ENCODE measurements at places on chromosomes 5 and 9. TPM values are rescaled to one million over a fixed set of nuclear protein-coding genes. Genes with fewer than 3 reads are reported as not detected.

- H3K36me3 ChIP-seq, result no peaks in the 10 kb centered on the region
- H3K27me3 ChIP-seq, result no peaks in the 10 kb centered on the region
- DNase-seq, result no peak
- H3K4me3 ChIP-seq, result no peak overlapping the region
- no peak overlapping the region for H3K27ac ChIP-seq
Observed at GRCh38 chr9:135328485-135329417, 150.8 kb upstream of the PPP1R26 start.

The SLC4A9 gene
- not detected for total RNA-seq

The C9 gene
- not detected for total RNA-seq

GRCh38 chr9:74589576-74589975 lies 92.4 kb downstream of the RORB start:
- no peak for DNase-seq
- H3K4me3 ChIP-seq, result no peak overlapping the region
- no peaks in the 10 kb centered on the region for H3K27me3 ChIP-seq
- no peak overlapping the region for H3K27ac ChIP-seq
- H3K36me3 ChIP-seq, result no peaks in the 10 kb centered on the region

DNA sequence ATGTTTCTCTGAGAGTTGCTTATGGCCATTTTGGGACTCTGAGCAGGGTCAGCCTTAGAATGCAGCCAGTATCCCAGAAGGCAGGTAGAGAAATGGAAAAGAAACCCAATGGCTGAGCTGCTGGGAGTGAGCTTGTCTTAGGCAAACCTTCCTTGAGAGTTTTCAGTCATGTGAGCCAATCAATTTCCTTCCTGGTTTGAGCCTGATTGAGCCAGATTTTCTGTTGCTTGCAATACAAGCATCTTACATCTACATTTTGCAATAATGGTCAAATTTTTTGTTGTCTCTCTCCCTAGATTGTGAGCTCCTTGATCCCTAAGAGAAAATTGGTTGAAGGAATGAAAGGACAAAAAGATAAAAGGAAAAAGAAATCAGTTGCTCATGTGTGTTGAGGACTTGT lies 155.3 kb downstream of the SNX18 start:
- no peak overlapping the region for H3K27ac ChIP-seq
- H3K4me1 ChIP-seq, result peaks cover 59% of the 10 kb centered on the region
- H3K36me3 ChIP-seq, result no peaks in the 10 kb centered on the region
- no peaks in the 10 kb centered on the region for H3K27me3 ChIP-seq

DNA sequence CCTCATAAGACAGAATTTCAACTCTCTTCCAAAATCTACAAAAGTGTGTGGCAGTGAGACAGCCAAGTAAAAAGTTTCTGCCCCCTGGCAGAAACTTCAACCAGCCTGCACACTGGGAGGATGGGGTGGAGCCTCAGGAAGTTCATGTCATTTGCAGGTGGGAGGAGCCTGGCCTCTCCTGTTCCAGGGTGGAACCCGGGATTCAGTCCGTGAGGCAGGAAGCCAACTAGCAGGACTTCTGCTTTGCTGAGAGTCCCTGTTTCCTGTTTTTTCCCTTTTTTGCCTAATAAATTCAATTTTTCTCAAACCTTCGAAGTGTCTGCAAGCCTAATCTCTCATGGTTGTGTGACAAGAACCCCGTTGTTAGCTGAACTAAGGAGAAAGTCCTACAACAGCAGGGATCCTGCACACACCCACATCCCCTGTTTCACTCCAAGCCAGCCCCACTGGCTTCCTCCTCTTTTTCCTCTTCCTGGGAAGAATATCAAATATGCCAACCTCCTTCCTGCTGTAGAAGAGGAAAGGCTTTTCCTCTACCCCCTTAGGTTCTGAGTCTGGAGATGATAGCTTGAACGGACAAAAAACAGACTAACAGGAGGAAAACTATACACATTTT lies 69.3 kb downstream of the ALDH7A1 start:
- H3K4me1 ChIP-seq, result peaks cover 38% of the 10 kb centered on the region
- no peaks in the 10 kb centered on the region for H3K27me3 ChIP-seq
- H3K4me3 ChIP-seq, result peak overlapping the region; percentile 47
- peak overlapping the region; percentile 82 for H3K27ac ChIP-seq
- peak; percentile 26 for DNase-seq
- H3K36me3 ChIP-seq, result no peaks in the 10 kb centered on the region

GRCh38 chr5:117182104-117182503 lies 607.5 kb upstream of the SEMA6A start:
- H3K36me3 ChIP-seq, result no peaks in the 10 kb centered on the region
- H3K4me1 ChIP-seq, result no peaks in the 10 kb centered on the region
- H3K27me3 ChIP-seq, result no peaks in the 10 kb centered on the region
- no peak for DNase-seq
- H3K27ac ChIP-seq, result no peak overlapping the region

DNA sequence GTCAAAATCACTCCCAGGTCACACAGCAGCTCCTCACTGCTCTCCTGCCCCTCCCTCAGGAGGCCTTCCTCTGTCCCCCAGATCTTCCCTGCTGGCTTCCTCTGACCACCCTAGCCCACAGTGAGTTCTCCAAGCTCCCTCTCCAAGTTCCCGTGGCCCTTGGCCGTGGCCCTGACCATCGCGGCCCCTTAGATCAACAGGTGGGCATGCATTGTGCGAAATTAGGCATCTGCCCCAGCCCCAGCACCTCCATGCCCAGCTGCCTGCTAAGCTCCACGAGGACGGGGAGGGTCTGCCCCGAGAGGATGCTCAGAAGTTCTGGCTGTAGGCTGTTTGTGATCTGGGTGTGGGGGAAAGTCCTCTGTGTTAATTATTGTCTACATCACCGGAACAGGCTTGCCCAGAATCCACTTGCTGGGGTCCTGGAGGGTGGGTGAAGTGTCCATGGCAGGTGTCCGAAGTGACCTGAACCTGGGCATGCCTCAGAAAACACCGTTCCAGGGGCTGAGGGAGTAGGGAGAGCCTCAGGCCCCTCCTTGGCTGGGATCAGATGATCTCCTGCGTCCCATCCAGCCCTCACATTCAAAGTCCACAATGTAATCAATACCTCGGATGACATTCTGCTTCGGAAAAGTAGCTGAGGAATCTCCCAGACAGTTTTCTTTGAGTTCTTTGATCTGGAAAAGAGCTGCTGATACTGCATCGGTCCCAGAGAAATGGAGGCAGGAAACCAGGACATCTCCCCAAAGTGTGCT lies 194.8 kb downstream of the PAX5 start:
- no peaks in the 10 kb centered on the region for H3K27me3 ChIP-seq
- DNase-seq, result no peak
- no peak overlapping the region for H3K27ac ChIP-seq
- H3K36me3 ChIP-seq, result no peaks in the 10 kb centered on the region
- no peak overlapping the region for H3K4me3 ChIP-seq

The ENTREP1 gene
- 2.1 TPM for total RNA-seq

DNA sequence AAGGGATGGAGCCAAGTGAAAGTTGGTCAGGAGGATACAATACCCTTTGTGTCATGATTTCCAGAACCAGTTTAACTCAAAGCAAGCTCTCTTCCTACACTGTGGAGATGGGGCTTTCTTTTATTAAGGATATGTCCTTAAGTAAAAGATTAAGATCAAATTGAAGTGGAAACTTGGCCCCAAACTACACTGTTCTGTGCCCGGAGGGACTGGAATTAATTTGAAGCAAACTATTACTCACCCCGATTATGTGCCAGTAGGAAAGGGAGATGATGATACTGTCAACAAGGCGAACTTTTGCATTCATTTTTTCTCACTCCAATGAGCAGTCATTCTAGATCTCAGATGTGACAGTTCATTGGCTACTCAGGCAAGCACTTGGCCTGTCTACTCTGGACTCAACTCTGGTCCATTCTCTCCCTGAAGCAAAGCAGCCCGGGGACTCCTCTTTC lies 186.7 kb downstream of the NTRK2 start:
- DNase-seq, result no peak
- no peaks in the 10 kb centered on the region for H3K36me3 ChIP-seq
- no peak overlapping the region for H3K4me3 ChIP-seq
- peak overlapping the region; percentile 45 for H3K27ac ChIP-seq
- peaks cover 18% of the 10 kb centered on the region for H3K4me1 ChIP-seq
- H3K27me3 ChIP-seq, result no peaks in the 10 kb centered on the region

DNA sequence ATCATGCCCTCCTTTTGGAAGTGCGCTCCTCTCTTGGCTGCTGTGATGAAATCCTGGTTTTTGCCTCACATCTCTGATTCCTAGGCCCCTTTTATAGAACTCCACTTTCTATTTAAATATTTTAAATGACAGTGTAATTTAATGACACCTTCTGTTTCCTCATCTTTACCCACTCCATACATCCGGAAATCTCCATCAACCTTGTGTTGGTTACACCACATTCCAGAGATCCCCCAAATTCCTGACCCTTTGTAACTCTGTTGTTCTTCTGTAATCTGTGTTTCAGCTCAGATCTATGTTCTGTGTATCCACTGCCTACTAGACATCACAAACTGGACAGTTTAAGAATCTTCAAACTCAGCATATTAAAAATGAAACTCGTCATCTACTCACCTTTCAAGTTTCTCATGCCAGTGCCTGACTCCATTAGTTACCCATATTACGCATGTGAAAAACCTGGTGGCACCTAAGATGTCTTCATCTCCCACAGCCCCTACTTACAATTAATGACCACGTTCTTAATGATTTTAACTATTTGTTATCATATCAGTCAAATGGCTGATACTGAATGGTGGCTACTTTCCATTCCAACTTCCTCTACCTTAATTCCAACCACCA lies 25.1 kb downstream of the PARP8 start:
- no peaks in the 10 kb centered on the region for H3K27me3 ChIP-seq
- H3K4me3 ChIP-seq, result no peak overlapping the region
- DNase-seq, result no peak

- H3K27me3 ChIP-seq, result no peaks in the 10 kb centered on the region
- no peak for DNase-seq
- H3K4me1 ChIP-seq, result no peaks in the 10 kb centered on the region
- no peaks in the 10 kb centered on the region for H3K36me3 ChIP-seq
- H3K4me3 ChIP-seq, result no peak overlapping the region
Observed at GRCh38 chr5:24817966-24818365, 173.2 kb upstream of the CDH10 start.

GRCh38 chr5:97009212-97009898 lies 73.5 kb downstream of the LNPEP start:
- peaks cover 19% of the 10 kb centered on the region for H3K36me3 ChIP-seq
- H3K27ac ChIP-seq, result no peak overlapping the region
- H3K4me3 ChIP-seq, result no peak overlapping the region
- H3K4me1 ChIP-seq, result no peaks in the 10 kb centered on the region
